ENCODE measurements at places on chromosomes 7 and 10.

DNA sequence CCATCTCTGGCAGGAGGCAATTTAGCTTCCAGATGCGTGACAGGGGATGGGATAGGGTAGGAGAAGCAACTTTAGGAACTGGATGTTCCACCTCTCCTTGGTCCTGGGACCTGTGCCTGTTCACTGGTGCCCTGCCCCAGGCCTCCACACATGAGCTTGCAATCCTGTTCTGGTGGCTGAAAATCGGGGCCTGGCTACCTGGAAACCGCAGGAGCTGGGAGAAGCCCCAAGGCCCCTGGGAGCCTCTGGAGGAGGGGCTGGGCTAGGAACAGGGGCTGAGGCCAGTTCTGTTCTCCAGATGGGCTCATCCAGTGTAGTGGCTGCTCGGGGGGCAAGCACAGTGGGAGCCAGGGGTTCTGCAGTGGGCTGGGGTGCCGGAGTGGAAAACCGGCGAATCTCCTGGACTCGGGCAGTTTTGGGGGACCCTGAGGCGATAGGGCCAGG is 5.3 kb upstream of the MYOZ1 start:
- DNase-seq: no peak

DNA sequence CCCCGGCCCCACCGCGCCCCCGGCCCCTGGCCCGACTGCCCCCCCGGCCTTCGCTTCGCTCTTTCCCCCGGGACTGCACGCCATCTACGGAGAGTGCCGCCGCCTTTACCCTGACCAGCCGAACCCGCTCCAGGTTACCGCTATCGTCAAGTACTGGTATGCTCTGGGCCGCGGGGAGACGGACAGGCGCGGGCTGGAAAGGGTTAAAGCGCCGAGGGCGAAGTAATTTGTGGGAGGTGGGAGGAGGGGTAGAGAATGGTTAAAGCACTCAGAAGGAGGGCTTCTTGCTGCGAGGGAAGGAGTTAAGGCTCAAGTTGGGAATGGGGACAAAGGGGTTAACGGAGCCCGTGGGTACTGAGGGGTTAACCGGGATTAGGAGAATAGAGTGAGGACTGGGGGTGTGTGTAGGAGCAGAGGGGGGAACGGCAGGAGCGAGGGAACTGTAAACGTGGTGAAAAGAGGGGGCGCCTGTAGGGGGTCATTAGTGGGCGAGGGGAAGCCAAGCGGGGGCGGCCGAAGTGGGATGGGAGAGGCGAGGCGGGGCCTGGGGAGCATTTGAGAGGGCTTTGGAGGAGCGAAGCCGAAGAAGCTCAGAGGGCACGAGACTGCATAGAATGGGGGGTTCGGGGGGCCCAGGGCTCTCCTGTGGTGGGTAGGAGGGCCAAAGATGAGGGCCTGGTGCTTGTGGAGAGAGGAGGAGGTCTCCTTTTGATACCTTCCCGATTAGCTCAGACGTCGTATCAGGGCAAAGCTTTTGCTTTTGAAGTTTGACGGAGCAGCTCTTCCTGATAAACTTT is 605 bp downstream of the SUFU start:
- peak; percentile 29 for DNase-seq

DNA sequence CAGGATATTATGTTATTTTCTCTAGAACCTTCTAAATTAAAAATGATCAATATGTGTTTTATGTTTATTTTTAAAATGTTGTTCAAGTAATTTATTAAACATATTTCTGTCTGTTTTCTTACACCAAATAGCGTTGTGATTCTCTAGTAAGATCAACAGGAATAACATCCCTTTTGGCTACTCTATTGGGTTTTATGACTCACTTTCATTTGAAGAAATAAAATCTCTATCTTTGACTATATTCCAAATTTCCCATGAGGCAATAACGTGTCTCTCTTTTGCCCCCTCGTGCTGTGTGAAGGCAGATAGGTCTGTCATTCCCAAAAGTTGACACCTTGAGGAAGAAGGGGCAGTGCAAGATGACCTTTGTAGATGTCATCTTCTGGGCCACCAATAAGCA is 40.9 kb downstream of the ITGA8 start:
- DNase-seq: no peak

DNA sequence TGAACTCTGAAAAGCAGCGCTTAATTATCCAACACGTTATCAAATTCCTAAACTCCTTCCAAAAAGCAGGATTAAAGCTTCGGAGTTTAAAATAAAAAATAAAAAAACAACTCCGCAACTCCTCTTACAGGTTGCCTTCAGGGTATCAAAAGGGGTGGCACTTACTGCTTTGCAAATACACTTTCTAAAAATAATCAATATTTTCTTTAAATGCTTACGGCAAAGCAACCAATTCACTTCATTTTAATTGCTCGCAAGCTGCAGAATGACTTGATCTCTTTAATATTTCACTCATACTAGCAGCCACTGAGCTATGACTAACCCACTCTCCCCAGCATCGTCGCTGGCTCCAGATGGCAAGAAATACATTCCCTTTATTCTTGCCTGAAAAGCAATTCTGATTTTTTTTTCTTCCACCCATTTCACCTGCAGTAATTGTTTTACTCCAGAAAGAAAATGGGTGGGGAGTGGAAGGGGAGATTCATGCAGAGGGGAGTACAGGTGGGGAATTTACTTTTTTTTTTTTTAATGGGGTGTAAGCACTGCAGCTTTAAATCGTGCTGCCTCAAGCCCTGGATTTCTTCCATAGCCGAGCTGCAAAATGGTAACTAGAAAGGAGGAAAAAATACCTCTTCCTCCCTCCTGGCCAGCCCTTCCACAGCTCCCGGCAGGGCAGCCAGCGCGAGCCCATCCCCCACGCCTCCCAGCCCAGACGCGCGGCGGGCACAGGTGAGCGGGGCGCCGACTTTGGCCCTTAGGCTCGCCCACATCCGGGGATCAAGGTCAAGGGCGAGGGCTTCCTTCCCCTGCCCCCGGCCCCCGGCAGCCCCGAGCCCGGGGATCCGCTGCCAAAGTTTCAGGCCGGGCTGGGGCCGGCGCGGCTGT is 54.2 kb upstream of the FHIP2A start:
- DNase-seq: peak; percentile 19

- DNase-seq: no peak
Measured at GRCh38 chr7:155731380-155731779, 80.9 kb downstream of the SHH start.

DNA sequence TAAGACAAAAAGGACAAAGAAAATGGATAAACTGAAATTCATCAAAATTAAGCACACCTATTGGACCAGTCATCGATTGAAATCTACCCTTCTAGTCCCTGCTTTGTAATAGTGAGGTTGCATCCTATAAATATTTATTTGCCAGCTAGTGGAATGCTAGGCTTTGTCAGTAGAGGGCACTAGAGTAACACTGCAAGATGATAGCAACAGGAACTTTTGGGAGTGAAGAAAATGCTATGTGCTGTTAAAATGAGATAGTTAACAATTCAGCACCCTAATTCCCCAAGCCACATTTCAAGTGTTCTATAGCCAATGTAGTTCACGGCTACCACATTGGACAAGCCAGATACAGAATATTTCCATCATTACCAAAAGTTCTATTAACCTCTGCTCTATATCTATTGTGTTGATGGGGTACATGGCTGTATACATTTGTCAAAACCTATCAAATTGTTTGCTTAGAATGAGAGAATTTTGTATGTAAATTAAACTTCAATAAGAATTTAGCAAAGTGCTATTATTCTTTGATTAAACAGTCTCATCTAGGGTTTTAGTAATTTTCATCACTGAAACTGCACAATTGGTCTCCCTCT is 69.8 kb downstream of the LSMEM1 start:
- peak; percentile 67 for DNase-seq

- DNase-seq: no peak
Measured at GRCh38 chr7:130367836-130368746, 12.2 kb upstream of the CPA1 start.

- DNase-seq: no peak
Measured at GRCh38 chr7:66138994-66139752, 24.5 kb downstream of the CRCP start.

GRCh38 chr7:8141070-8141469 is 120.9 kb downstream of the ICA1 start:
- DNase-seq: no peak

- DNase-seq: no peak
Measured at GRCh38 chr10:122514045-122514840, 46.3 kb upstream of the DMBT1 start.

- DNase-seq: no peak
Measured at GRCh38 chr7:79952399-79952798, 182.2 kb upstream of the GNAI1 start.

- DNase-seq: peak; percentile 82
Measured at GRCh38 chr7:136687693-136688322, 180.6 kb upstream of the CHRM2 start.

GRCh38 chr10:108465871-108466641 is 1301.5 kb upstream of the SORCS1 start:
- DNase-seq: no peak

DNA sequence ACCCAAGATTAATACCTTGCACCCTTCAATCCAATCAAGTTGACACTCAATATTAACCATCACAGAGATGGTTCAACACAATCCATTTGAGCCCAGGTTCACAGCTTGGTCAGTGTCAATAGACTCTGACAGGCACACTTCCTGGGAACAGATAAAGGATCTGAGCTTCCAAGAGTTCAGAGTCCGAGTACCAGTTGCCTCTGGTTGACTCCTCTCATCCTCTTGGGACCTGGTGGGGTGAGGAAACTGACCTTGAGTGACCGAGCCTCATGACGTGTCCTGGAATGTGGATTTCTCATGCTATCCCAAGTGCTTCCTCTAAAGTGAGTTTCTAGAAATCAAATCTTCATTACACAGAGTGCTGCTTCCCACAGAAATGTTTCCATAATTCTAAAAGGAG is 162.0 kb downstream of the CYP26A1 start:
- DNase-seq: no peak

DNA sequence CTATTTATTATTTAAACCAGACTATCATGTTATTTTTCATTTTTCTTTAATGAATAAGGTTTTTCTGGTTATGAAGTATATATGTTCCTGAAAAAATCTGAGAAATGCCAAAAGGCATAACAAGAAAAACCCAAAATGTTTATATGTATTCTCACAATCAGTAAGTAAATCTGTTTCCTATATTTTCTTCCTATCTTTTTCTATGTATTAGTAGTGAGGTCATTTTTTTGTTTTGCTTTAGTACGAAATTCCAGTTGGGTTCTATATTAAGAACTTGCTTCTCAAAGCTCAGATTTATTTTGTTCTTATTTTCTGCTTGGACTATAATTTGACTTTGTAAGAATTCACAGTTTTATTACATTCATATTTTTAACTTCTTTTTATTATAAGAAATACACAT is 287.5 kb upstream of the NFE2L3 start:
- no peak for DNase-seq

DNA sequence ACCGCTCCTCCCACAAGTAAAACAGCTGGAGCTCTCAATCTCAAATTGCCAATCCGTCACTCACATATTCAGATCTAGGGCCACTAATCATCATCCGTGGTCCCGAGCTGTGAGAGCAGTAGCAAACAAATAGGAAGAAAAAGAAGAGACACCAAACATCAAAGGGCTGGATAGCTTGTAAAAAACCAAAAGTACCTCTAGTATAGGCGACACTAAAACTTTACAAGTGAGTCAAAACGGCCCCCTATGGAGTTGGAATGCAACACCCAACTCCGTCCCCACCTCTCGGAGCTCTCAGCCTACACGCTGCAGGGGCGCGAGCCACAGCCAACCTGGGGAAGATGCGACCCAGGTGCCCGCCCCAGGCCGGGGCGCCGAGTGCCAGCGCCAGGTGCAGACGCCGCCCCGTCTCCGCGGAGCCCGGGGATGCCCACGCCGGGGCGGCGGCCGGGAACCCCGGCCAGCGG is 581 bp downstream of the FAM3C start:
- DNase-seq: no peak

DNA sequence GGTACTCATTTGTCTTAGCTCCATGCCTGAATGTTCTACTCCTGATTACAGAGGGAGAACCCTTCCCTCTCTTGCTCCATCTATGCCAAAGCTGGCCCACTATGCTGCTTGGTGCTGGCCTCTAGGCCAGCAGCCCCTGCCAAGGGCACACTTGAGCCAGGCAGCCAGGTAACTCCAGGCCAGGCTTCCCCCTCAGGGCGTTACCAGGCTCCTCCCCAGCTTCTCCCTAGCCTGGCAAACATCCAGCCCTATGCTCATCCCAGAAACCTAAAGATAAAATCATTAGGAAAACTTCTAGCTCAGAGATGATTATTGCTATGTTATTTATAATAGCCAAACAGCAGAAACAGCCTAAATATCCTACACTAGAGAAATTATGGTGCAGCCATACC is 103.7 kb downstream of the KCNMA1 start:
- no peak for DNase-seq

GRCh38 chr7:104961821-104962220 is 52.2 kb upstream of the KMT2E start:
- no peak for DNase-seq

DNA sequence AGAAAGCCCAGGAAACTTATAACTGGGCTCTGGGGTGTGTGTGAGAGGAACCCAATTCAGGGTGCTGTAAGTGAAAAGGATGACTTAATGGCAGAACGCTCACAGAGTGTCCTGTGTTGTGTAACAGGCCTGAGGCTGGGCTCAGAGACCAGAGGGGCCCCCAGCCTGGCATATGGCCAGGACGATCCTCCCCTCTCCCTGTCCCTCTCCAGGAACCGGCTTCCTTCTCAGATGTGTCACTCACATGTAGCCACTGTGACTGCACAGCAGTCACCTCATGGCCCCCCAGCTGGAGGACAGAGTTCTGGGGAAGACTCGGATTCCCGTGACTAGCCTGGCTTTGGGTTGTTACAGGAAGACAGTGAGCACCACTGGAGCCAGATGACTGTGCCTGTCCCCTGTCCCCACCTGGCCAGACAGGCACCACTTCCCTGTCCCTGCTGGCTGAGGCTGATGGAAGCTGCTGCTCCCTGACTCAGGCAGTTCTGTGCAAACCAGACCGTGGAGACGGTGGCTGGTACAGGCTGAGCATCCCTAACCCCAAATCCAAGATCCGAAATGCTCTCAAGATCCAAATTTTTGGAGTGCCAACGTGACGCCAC is 220.5 kb downstream of the MLLT10 start:
- DNase-seq: no peak

DNA sequence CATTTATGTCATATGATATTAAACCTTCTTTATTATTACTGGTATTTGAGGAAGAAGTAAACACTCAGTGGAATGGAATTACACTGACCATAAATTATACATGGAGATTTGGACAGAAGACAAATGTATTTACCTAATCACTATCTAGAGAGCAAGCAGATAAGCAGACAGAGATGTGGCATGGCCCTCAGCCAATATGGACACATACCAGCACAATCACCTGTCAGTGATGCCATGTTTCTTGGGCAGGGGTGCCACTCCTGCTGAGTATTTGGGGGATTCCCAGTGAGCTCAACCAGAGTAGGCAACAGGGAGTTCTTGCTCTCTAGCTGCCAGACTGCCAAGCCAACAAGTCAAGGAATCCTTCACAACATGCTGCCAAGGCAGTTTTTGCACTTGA is 866.3 kb upstream of the LRRN3 start:
- no peak for DNase-seq

GRCh38 chr7:44958645-44959344 is 20.0 kb downstream of the MYO1G start:
- no peak for DNase-seq

DNA sequence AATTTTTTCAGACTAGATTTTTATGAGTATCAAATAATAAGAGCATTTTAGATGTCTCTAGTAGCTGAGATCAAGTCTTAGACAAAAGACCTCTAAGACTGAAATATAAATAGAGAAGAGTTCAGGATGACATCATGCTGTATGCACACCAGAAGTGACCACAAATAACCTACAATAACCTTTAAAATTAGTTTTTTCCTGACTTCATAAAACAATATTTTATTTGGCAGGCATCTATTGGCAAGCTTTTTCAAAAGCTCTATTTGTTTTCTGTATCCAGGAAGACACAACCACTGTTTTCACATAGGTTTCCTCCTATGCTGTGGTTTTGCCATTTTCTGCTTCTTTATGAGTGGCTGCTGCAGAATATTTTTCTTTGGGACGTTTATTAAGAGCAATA is 359.1 kb downstream of the CRPPA start:
- no peak for DNase-seq
